Caco-2 (cell line): ENCODE measurements at places on chromosomes 3 and 15. TPM values are rescaled to one million over a fixed set of nuclear protein-coding genes. Genes with fewer than 3 reads are reported as not detected.

- no peaks in the 10 kb centered on the region for H3K27me3 ChIP-seq
- no peaks in the 10 kb centered on the region; the same call in 1 of the 2 replicates for H3K4me1 ChIP-seq
- H3K27ac ChIP-seq = no peak overlapping the region
- no peak overlapping the region for H3K4me3 ChIP-seq
These were observed 32.7 kb downstream of the UBXN7 start for GRCh38 chr3:196399485-196399945.

The CHRNA7 gene
- total RNA-seq = 0.11 and 0.21 TPM in 2 replicates

DNA sequence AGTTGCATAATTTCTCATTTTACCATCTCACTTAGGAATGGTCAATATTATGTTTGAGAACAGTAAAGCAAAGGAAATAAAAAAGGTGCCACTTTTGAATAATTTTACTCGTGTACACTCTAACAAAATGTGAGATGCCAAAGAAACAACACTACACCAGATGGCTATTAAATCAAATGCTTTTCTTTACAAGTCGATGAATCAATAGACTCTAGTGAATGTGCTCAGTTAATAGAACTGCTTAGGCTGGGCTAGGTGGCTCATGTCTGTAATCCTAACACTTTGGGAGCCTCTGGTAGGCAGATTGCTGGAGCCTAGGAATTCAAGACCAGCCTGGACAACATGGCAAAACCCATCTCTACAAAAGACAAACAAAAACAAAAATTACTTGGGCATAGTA, 87.9 kb downstream of the ZNF609 start:
- H3K4me1 ChIP-seq = peaks cover 6% of the 10 kb centered on the region
- H3K27me3 ChIP-seq = no peaks in the 10 kb centered on the region
- DNase-seq = no peak

DNA sequence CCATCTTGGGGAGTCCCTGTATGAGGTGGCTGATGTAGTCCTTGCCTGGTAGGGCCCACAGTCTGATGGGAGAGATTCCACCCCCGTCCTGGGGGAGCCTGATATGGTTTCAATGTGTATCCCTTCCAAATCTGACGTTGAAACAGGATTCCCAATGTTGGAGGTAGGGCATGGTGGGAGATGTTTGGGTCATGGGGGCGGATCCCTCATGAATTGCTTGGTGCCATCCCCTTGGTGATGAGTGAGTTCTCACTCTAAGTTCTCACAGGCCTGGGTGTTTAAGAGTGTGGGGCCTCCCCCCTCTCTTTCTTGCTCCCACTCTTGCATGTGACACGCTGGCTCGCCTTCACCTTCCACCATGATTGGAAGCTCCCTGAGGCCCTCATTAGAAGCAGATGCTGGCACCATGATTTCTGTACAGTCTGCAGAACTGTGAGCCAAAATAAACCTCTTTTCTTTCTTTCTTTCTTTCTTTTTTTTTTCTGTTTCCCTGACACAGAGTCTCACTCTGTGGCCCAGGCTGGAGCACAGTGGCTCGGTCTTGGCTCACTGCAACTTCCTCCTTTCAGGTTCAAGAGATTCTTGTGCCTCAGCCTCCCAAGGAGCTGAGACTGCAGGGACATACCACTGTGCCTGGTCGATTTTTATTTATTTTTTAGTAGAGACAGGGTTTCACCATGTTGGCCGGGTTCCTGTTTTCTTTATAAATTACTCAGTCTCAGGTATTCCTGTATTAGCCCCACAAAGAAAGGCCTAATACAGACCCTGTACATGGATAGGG, 28.6 kb downstream of the ITGA11 start:
- H3K27me3 ChIP-seq = no peaks in the 10 kb centered on the region
- DNase-seq = no peak
- H3K4me3 ChIP-seq = no peak overlapping the region
- H3K4me1 ChIP-seq = peaks cover 4% of the 10 kb centered on the region

DNA sequence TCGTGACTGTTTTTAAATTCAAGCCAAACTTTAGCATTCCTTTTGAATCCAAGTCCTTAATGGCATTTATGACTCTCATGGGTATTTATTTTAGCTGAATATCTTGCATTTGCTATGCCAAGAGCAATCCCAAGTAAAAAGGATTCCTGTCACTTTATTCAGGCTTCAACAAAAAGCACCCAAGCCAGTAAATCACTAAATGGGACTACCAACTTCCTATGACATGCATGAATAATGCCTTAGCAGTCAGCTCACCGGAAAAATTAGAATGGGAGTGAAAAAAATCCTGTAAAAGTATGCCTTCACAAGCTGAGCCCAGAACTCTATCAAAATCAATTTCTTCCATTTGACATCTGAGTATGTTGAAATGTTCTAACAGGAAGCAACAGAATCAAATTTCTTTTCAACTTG, 1297.9 kb downstream of the ROBO2 start:
- H3K27me3 ChIP-seq = no peaks in the 10 kb centered on the region
- no peak overlapping the region for H3K27ac ChIP-seq
- DNase-seq = no peak
- H3K4me3 ChIP-seq = no peak overlapping the region

The SLC24A5 gene
- total RNA-seq = not detected in 2 replicates

- H3K27ac ChIP-seq = no peak overlapping the region
- H3K4me3 ChIP-seq = no peak overlapping the region
These were observed 36.1 kb downstream of the NSMCE3 start for GRCh38 chr15:29233566-29233965.

- no peak overlapping the region for H3K4me3 ChIP-seq
These were observed 19.5 kb upstream of the FBLN2 start for GRCh38 chr3:13529196-13530112.

DNA sequence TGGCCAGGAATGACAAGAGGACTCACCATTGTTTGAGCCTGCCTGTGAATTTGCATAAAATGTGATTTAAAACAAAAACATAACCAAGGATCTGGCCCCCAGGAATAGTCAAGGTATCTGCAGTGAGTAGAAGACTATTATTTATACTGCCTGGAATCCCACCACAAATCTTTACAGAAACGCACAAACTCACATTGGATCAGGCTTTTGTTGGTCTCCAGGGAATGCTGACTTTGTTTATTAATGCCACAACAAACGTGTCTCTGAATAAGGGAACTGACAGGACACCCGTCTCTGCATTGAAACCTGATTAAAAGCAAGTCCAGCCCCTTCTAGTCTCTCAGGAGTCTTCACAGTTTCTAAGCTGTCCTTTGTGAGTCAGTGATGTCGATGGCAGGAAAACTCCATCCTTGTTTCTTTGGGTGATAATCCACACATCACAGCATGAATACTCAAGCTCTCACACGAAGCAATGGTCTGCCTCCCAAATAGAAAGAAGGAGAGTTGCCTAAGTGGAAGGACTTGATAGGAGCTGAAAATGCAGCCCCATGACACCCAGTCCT, 37.7 kb downstream of the CLDN18 start:
- H3K27me3 ChIP-seq = no peaks in the 10 kb centered on the region
- DNase-seq = no peak
- no peaks in the 10 kb centered on the region for H3K4me1 ChIP-seq
- H3K4me3 ChIP-seq = no peak overlapping the region
- H3K36me3 ChIP-seq = no peaks in the 10 kb centered on the region
- H3K27ac ChIP-seq = no peak overlapping the region

DNA sequence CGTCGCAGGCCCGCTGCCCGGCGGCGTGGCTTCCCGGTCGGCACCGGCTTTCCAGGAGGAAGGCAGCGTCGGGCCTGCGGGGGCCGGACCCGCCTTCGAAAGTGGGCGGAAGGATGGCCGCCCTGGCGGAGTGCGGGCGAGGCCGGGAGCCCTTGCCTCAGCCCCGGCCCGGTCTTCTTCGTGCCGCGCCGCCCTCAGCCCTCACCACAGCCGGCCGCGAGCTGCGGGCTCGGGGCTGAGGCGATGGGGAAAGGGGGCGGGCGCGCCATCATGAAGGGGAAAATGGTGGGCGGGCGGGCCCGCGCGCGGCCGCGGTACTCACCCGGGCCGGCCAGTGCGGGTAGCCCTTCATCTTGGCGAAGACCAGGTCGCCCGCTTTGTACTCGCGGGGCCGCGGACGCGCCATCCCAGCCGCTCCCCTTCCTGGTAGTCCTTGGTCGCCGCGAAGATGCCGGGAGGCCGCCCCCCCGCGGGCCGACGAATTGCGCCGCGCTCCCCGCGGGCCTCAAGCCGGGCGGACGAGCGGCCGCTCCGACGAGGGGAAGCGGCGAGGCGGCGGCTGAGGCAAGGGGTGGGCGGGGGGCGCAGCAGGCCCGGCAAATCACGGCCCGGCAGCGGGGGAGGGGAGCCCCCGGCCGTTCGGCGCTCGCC, 489 bp downstream of the HDGFL3 start:
- no peaks in the 10 kb centered on the region for H3K36me3 ChIP-seq
- H3K27me3 ChIP-seq = no peaks in the 10 kb centered on the region; the same call in 1 of the 2 replicates
- H3K4me3 ChIP-seq = peak overlapping the region; percentile 70
- peak; percentile 55 for DNase-seq
- 0 out of 2 replicates have a peak, but pooled peaks cover 6% of the 10 kb centered on the region for H3K4me1 ChIP-seq
- peak overlapping the region; percentile 87 for H3K27ac ChIP-seq

DNA sequence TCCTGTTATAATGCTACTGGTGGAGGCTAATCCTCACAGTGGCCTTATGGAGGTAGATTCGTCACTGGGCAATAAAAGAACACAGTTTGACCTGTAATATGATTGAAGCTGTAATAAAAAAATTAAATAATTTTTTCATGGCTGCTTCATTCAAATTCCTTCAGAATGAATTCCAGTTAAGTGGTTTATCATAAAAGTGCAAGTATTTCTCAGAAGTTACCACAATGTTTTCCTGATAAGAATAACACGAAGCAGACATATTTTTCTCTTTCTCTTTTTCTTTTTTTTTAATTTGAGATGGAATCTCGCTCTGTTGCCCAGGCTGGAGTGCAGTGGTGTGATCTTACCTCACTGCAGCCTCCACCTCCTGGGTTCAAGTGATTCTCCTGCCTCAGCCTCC, 15.6 kb downstream of the B4GALT4 start:
- DNase-seq = no peak
- no peak overlapping the region for H3K4me3 ChIP-seq
- peaks cover 3% of the 10 kb centered on the region; the same call in 1 of the 2 replicates for H3K36me3 ChIP-seq
- no peaks in the 10 kb centered on the region for H3K4me1 ChIP-seq
- no peak overlapping the region for H3K27ac ChIP-seq

- H3K4me3 ChIP-seq = no peak overlapping the region
- DNase-seq = no peak
- H3K27ac ChIP-seq = no peak overlapping the region
- H3K36me3 ChIP-seq = no peaks in the 10 kb centered on the region
- no peaks in the 10 kb centered on the region for H3K4me1 ChIP-seq
- H3K27me3 ChIP-seq = no peaks in the 10 kb centered on the region
These were observed 60.2 kb downstream of the CORO2B start for GRCh38 chr15:68638953-68639515.

- no peaks in the 10 kb centered on the region for H3K27me3 ChIP-seq
- no peak for DNase-seq
- no peaks in the 10 kb centered on the region for H3K36me3 ChIP-seq
These were observed 22.4 kb upstream of the RAB7A start for GRCh38 chr3:128703561-128703960.

The ANKUB1 gene
- total RNA-seq = not detected in 2 replicates

DNA sequence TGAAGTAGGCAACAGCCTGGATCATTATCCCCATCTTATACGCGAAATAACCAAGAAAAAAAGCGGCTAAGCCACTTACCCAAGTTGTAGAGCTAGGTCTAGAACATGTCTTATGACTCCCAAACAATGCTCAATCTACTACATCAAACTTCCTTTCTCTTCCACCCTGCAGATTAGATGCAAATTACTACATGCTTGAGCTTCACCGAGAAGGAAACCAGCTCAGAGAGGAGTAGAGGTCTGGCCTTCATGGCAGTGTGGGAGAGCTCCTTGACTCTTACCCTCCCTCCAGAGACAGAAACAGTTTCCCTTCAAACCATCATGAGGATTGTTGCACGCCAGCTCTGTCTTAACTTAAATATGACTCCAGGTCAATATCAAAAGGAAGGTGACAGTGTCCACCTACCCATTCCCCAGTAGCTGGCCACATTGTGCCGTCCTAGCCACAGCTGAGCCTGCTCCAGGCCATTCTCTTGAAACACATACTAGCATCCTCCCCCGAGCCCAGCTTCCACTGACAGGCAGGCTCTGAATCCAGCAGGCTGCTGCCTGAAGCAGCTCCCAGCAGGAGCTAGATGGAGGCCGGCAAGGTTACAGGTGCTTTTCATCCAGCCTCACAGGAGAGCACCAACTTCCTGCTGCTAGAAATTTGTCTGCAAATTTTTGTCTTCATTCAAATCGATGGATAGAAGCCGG, 56.8 kb downstream of the CPN2 start:
- H3K36me3 ChIP-seq = no peaks in the 10 kb centered on the region
- H3K27ac ChIP-seq = peak overlapping the region; percentile 49
- no peaks in the 10 kb centered on the region for H3K27me3 ChIP-seq
- DNase-seq = no peak
- no peak overlapping the region for H3K4me3 ChIP-seq

- DNase-seq = no peak
- no peaks in the 10 kb centered on the region for H3K4me1 ChIP-seq
- H3K4me3 ChIP-seq = no peak overlapping the region
- no peak overlapping the region for H3K27ac ChIP-seq
- H3K27me3 ChIP-seq = no peaks in the 10 kb centered on the region
- no peaks in the 10 kb centered on the region for H3K36me3 ChIP-seq
These were observed 28.5 kb upstream of the RPL39L start for GRCh38 chr3:187167777-187168176.

DNA sequence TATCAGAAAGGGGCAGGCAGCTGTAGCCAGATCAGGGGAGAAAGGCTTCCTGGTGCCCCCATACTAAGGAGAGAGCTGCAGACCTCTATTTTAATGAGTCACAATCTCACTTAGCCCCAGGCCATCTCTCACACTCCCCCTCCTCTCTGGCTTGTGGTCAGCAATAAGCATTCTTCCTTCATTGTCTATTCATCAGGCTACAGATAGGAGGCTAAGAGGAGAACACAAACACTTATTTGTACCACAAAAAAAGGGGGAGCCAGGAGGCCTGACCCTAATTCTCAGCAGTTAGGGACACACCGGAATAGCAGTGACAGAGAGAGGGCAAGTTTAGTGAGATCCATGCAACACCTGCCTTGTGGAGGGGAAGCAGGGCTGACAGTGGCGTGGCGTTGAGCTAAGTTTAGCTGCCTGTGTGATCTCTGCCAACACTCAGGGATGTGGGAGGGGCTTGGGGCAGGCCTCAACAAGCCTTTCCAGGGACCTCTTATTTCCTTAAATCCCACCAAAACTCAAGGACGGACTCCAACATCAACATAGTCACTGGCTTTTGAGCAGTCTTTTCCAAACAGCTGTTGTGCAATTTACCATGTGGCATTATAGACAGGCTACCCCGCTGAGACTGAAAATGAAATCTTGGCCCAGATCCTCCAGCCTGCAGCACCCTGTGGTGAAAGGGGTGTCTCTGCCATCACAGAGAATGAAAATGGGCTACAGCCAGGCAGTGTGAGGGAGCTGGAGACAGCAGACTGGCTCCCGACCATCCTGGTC, 191.9 kb upstream of the TSC22D2 start:
- H3K27ac ChIP-seq = no peak overlapping the region
- no peaks in the 10 kb centered on the region for H3K27me3 ChIP-seq
- no peak for DNase-seq
- H3K4me1 ChIP-seq = no peaks in the 10 kb centered on the region
- H3K36me3 ChIP-seq = no peaks in the 10 kb centered on the region
